Stimulated activated CD4-positive, alpha-beta T cell treated with anti-CD3 and anti-CD28 coated beads, TNF-alpha, amount 100 ng/mL, for 1 hour (primary cell): ENCODE measurements at places on chromosomes 12 and 14.

GRCh38 chr14:96660123-96660522 lies 137.1 kb upstream of the VRK1 start:
- DNase-seq = no peak

GRCh38 chr12:50573271-50573670 lies 68.5 kb downstream of the DIP2B start:
- no peak for DNase-seq

DNA sequence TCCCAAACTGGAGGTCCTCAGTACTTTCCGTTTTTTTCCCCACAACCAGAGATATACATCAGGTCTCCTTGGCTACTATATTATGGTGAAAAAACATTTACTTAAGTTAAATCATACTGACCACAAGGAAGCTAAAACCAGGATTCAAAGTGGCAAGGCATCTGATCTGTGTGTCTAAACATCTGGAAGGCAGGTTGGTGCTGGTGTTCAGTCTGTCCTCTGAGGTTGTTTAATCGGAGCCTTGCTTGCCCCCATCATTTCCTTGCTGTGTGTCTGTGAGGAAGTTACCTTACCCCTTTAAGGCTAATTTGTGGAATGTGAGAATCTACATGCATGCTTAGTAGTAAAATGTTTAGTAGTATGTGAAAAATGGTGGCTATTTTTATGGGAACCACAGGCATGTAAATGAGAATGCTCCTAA lies 75.6 kb downstream of the GALNT4 start:
- DNase-seq = no peak

GRCh38 chr12:101968770-101969169 lies 91.4 kb downstream of the DRAM1 start:
- no peak for DNase-seq

GRCh38 chr12:71477609-71478008 lies 38.0 kb downstream of the LGR5 start:
- no peak for DNase-seq

DNA sequence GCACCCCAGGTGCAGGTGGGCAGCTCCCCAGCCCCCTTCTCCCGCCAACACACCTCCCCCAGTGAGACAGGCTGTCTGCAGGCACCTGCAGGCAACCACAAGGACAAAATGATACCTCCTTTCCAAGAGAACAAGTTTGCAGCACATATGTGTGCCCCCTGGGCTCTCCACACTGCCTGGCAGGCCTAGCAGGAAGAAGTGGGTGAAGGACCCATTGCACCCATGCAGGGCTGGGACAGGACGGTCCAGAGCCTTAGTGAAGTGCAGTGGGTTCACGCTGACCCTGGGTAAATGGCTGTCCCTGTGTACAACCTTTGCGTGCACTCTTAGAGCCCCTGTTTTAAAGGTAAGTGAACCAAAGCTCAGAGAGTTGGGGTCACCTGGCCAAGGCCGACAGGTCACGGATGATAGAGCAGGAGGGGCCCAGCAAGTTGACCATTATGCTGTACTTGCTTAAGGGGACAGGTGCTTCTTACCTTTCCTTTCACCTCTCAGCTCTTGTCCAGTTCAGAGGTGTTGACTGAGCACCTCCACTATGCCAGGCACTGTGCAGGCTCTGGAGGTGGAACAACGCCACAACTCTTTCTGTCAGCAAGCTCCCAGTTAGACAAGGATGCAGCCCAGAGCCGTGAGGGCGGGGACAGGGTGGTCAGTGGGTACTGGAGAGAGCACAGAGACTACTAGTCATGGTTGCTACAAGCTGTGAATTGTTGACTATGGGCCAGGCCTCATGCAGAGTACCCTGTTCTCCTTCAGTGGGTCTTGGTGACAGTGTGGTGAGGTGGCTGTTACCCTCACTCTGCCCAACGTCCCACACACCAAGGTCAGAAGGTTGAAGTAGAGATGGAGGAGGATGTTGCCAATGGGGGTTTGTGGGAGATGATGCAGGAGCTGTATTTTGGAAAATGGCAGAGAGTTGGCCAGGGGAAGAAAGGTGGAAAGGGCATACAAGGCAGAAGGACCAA lies 125.9 kb downstream of the PAPOLA start:
- DNase-seq = no peak

- DNase-seq = no peak
Observed at GRCh38 chr14:58501214-58501816, 73.8 kb downstream of the KIAA0586 start.
